Hippocampal formation (tissue), 2 donors: ENCODE measurements at places on chromosomes 5 and 9.

DNA sequence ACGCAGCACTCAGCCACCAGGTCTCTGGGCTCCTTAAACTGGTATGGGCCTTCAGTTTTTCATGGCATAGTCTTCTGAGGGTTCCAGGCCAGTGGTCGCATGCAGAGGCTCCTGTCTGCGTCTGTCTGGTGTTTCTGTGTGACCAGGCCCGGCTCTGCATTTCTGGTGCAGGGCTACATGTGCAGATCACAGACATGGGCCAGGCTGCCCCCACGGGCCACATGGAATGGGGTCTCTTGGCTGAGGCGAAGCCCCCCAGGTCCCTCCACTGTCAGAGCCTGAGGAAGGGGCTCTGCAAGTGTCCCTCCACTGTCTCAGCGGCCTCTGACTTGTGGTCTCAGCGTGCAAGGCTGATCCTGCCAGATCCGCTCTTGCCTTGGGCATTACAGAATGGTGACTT, 15.6 kb upstream of the CARD19 start:
- no peak for DNase-seq

GRCh38 chr5:172229904-172230303, 35.9 kb downstream of the EFCAB9 start:
- no peak for DNase-seq

- DNase-seq: no peak
These were observed 391.1 kb upstream of the ZNF608 start for GRCh38 chr5:125137535-125137934.

GRCh38 chr9:101626295-101626694, 31.5 kb upstream of the PPP3R2 start:
- DNase-seq: no peak

DNA sequence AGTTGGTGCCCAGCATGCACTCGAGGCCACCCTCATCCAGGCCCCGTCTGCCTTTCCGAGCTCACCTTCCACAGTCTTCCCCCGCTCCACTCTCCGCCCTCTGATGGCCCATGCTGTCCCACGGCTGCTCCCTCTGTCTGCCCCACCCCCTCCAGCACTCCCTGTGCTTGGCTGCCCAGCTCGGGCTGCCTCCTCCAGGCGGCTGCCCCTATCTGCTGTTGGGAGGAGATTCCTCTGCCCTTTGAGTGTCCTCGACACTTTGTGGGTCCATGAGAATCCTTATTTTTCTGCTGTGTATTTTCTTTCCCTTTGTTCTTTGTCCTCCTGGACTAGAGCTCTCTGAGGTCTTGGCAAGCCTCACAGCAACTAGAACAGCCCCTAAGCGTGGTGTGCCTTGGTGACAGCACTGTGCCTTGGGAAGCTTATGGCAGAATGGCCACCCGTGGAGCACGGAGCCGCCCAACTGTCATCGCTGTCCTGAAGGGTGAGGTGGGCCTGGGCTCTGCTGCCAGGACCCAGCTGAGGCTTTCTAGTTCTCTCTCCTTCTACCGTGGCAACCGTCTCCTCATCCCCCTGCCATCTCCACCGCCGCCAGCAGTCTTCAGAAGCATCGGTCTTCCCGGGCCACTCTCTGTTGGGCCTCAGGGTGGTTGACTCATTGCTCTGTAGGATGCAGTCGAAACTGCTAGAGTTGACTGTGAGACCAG, 5.2 kb downstream of the NTMT1 start:
- peak; percentile 19 for DNase-seq

DNA sequence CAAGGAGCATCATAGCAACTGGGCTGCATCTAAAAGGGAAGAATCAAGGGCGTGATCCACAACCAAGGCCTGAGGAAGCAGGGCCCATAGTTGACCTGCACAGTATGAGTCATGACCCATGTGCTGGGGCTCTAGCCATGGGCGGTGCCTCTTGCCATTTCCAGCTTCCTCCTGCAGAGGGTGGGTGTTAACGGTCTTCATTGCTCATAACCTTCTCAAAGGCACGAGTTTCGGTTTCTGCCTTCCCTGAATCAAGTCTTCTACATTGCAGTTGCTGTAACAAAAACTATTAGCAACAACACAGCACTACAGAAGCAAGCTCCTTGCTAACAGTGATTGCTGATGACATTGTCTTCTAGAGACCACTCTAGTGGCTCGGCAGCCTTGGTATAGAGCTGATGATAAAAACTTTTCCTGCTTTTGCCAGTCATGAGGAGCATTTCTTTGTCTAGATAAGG, 66.9 kb downstream of the CTSL start:
- peak; percentile 12 for DNase-seq

- DNase-seq: no peak
These were observed 1.5 kb upstream of the SLC23A1 start for GRCh38 chr5:139384591-139385051.

DNA sequence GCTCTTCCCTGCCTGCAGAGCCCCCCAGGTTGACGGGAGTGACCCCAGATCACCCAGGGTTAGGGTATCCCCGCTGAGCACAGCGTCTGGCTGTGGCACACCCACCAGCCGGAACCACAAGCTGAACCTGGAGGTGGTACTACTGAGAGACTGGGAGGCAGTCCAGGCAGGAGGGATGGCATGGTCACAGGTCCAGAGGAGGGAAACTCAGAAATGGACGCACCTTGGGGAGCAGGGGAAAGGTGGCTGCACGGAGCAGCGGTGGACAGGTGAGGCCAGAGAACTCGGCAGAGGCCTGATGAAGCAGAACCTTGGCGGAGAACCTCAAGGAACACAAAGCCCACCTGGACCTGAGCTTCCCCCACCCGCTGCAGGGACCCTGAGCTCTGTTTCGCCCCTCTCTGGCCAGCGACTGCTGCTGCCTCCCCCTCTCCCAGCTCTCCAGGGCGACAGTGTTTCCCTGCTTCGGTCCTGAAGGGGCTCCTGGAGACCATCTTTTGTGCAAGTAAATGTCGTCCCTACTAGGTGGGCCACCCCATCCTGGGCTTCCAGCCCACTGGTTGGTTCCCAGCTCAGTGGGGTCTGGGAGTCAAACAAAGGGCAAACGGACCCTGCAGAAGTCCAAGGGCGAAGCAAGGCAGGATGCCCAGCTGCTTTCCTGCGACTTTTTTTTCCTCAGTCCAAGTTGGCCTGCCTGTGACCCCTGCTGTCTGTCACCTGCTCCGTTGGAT, 845 bp downstream of the ADGRD2 start:
- no peak for DNase-seq

DNA sequence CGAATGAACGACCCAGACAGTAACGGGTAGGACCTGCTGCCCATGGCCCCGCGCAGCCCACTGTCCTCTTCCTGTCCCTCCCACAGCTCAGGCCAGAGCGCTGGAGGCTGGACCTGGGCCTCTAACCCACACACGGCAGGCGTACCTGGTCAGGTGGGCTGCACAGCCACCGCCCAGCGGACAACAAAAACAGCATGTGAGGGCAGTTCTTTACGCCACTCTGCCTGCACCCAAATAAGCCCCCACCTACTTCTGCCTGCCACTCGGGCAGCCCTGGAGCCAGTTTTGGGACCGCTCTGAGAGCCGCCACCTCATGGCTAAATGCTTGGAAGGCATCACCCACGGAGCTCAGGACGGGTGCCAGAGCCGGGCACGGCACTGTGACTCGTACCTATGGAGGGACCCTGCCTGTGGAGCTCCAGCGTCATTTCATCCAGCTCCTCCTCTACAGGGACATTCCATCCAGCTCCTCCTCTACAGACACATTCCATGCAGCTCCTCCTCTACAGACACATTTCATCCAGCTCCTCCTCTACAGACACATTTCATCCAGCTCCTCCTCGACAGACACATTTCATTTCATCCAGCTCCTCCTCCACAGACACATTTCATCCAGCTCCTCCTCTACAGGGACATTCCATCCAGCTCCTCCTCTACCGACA, 18.9 kb downstream of the CLPTM1L start:
- no peak for DNase-seq

DNA sequence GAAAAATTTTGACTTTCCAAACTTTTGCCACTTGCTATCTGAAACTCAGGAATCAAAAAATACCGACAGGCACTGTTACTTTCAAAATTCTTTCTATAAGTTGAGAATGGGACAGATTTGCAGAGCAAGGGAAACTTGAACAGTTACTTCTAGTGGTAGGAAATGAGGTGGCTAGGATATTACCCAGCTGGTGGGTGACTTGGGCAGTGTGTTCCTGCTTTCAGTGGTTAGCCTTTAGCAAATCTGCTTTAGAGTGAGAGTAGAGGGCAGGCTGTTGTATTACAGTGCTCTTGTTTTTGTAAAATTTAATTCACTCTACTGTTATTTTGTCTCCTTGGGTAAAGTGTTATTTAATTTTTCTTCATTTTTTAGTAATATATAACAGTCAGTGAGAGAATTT, 40.2 kb upstream of the ROPN1L start:
- no peak for DNase-seq

- DNase-seq: no peak
These were observed 25.8 kb upstream of the CAMK4 start for GRCh38 chr5:111198281-111198966.

DNA sequence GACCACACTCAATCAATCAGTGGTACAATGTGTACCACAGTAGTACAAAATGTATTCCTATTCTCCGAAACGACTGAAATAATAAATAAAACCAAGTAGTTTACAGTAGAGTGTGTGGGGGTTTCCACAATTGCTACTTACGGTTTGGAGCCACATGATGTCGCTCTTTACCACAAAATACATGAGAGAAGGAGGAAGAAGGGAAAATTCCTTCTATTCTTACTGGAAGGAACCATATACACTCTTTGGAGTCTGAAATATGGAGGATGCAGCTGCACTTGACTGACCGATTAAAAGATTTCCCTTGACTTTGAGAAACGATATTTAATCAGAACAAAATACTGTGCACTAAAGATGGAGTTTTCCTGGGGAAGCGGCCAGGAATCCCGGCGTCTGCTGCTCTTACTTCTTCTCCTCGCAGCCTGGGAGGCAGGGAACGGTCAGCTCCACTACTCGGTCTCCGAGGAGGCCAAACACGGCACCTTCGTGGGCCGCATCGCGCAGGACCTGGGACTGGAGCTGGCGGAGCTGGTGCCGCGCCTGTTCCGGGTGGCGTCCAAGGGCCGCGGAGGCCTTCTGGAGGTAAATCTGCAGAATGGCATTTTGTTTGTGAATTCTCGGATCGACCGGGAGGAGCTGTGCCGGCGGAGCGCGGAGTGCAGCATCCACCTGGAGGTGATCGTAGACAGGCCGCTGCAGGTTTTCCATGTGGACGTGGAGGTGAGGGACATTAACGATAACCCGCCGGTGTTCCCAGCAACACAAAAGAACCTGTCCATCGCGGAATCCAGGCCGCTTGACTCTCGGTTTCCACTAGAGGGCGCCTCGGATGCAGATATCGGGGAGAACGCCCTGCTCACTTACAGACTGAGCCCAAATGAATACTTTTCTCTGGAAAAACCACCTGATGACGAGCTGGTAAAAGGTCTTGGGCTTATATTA, at the start of gene PCDHA4:
PCDHA4 (plus strand) TSS at position 235 of the 942 bp plus-strand sequence.
- DNase-seq: peak; percentile 31

- no peak for DNase-seq
These were observed 110.5 kb downstream of the MEGF10 start for GRCh38 chr5:127400946-127401670.

GRCh38 chr5:175381130-175381529, 62.9 kb downstream of the DRD1 start:
- DNase-seq: no peak
